Common myeloid progenitor, CD34-positive (primary cell): ENCODE measurements at places on chromosomes 5 and 9.
A peak's percentile ranks its signal among the peaks of the same experiment; 100 is the strongest.

DNA sequence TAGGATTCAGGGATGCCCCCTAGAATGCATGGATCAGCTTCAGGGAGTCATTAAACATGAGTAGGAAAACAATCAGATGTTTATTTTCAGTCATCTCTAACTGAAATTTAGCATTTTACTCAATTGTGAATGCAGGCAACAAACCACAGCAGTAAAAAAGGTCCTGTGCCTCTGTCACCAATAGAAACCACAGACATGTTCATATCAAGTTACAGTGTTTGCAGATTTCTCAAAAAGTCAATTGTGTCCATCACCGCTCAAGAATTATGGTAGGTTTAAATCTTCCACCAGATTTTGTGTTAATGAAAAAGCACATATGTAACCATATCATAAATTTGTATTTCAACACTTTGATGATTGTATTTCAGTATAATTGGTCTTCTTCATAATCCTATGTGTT is 68.4 kb upstream of the SLC1A1 start:
- no peaks in the 10 kb centered on the region for H3K36me3 ChIP-seq
- peak; percentile 10 for DNase-seq
- H3K4me3 ChIP-seq: no peak overlapping the region
- peaks cover 3% of the 10 kb centered on the region for H3K4me1 ChIP-seq
- peaks cover 20% of the 10 kb centered on the region for H3K27me3 ChIP-seq

DNA sequence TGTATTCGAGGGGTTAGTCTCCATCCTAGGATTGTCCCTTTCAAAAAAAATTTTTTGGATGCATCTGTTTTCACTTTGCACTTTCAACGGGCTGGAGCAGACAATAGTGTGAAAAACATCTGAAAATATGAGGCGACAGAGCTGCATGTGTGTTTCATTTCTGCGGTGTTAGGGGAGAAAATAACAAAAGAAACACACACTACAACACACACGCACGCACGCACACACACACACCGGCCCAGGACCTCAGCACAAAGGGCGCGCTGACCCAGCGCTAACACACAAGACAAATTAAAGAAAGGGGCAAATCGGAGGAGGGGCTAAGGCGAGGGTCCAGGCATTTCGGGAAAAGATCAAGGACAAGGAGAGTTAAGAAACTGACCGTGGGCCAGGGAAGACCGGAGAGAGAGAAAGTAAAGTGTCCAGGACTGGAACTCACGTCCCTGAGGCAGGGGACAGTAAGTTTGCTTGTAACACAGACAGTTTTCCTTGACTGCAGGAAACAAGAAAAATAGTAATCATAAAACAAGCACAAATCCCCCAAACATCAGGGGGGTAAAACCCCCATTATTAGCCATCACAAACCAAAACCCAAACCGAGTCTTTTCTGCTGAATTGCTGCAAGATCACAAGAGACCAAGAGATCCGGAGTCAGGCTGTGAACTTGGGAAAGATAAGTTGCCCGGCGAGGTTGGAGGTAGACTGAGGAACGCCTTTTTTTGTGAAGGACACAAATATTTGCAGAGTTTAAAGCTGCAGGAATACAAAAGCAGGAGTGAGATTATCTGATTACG is 302.1 kb downstream of the PARP8 start:
- DNase-seq: no peak
- no peaks in the 10 kb centered on the region for H3K36me3 ChIP-seq
- peaks cover 55% of the 10 kb centered on the region for H3K27me3 ChIP-seq
- H3K4me1 ChIP-seq: peaks cover 4% of the 10 kb centered on the region
- no peak overlapping the region for H3K4me3 ChIP-seq

- peaks cover 6% of the 10 kb centered on the region for H3K4me1 ChIP-seq
- peak overlapping the region; percentile 22 for H3K27ac ChIP-seq
- H3K4me3 ChIP-seq: no peak overlapping the region
- no peaks in the 10 kb centered on the region for H3K27me3 ChIP-seq
- peaks cover 40% of the 10 kb centered on the region for H3K36me3 ChIP-seq
These were observed 29.4 kb upstream of the PDCL start for GRCh38 chr9:122857815-122858214.

GRCh38 chr9:13568841-13569601 is 289.5 kb upstream of the MPDZ start:
- no peak for DNase-seq
- H3K4me3 ChIP-seq: no peak overlapping the region
- H3K27ac ChIP-seq: no peak overlapping the region
- no peaks in the 10 kb centered on the region for H3K36me3 ChIP-seq

DNA sequence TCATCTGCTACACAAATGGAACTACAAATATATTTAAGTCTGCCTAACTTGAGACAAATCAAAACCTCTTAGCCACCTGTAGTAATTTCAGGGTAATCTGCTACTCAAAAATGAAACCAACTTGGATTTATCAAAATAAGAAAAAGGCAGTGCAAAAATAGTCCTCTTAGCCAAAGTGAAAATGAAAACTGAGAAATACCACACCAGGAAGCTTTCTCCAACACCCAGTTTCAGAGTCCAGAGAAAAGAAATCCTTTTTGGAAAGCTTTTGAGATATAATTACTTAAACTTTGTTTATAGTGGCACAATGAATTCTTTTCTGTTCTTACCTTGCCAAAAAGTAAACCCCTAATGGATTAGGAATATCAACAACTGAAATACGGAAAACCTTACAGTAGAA is 990.4 kb downstream of the EFNA5 start:
- no peak overlapping the region for H3K4me3 ChIP-seq
- H3K27me3 ChIP-seq: no peaks in the 10 kb centered on the region
- H3K4me1 ChIP-seq: no peaks in the 10 kb centered on the region
- no peak for DNase-seq
- peak overlapping the region; percentile 76 for H3K27ac ChIP-seq
- H3K36me3 ChIP-seq: no peaks in the 10 kb centered on the region

- H3K27me3 ChIP-seq: no peaks in the 10 kb centered on the region
- no peak overlapping the region for H3K4me3 ChIP-seq
- DNase-seq: no peak
- H3K27ac ChIP-seq: no peak overlapping the region
- no peaks in the 10 kb centered on the region for H3K4me1 ChIP-seq
These were observed 46.0 kb upstream of the COL15A1 start for GRCh38 chr9:98897745-98898144.

DNA sequence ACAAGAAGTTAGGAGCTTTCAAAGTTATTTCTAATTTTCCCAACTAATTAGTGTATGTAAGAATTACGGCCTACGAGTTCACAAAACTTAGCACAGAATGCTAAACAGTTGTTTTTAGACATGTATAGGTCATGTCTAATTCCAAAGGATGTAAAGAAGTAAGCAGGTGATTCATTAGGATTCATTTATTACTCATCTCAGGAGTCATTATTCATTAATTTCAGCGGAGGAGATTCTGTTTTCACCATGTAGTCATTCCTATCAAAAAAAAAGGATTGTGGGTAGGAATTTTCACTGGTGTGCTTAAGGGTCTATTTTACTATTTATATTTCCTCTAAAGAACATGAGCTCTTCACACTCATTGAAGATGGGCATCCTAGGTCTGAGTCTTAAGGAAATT is 532.2 kb downstream of the ACTL7B start:
- H3K36me3 ChIP-seq: no peaks in the 10 kb centered on the region
- H3K4me1 ChIP-seq: no peaks in the 10 kb centered on the region
- no peak overlapping the region for H3K4me3 ChIP-seq
- no peak overlapping the region for H3K27ac ChIP-seq

DNA sequence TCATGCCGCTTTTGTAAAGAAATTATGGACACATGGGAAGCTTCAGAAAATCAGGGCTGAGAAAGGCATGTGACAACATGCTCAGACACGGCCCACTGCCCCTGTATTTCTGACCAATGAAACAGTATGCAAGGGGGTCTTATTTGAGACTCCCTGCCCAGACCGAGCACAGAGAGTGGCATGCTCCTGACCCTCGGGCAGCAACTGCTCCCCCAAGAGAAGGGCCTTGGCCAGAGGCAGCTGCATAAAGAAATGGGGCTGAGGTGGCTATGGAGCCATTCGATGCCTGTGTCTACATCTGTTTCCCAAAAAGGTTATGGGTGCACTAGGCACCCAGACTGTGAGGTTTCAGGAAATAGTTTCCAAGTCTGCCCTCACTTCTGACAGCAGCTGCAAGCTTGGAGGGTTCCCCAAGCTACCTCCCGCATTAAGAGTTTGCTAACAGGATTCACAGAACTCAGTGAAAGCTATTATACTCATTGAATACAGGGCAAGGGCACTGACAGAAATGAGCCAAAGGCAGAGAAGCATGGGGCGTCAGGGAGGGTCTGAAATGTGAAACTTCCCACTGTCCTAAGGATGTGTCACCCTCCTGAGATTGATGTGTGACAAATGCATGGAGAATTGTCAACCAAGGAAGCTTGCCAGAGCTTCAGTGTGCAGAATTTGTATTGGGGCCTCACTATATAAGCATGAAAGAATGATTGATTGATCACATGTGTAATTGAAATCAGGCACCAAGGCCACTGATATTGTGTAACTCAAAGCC is 94.3 kb downstream of the DAP start:
- H3K36me3 ChIP-seq: no peaks in the 10 kb centered on the region
- no peak overlapping the region for H3K4me3 ChIP-seq
- H3K27ac ChIP-seq: no peak overlapping the region
- H3K4me1 ChIP-seq: no peaks in the 10 kb centered on the region
- H3K27me3 ChIP-seq: no peaks in the 10 kb centered on the region

GRCh38 chr9:23321049-23321448 is 505.0 kb downstream of the ELAVL2 start:
- no peak for DNase-seq
- no peak overlapping the region for H3K27ac ChIP-seq
- H3K4me1 ChIP-seq: no peaks in the 10 kb centered on the region
- no peaks in the 10 kb centered on the region for H3K27me3 ChIP-seq
- no peaks in the 10 kb centered on the region for H3K36me3 ChIP-seq

- H3K27ac ChIP-seq: no peak overlapping the region
- H3K4me1 ChIP-seq: no peaks in the 10 kb centered on the region
- DNase-seq: no peak
- H3K36me3 ChIP-seq: no peaks in the 10 kb centered on the region
- H3K4me3 ChIP-seq: no peak overlapping the region
These were observed 124.1 kb downstream of the NXNL2 start for GRCh38 chr9:88659126-88659525.

GRCh38 chr9:87118594-87118993 is 171.3 kb upstream of the GAS1 start:
- DNase-seq: no peak
- H3K27me3 ChIP-seq: peaks cover 6% of the 10 kb centered on the region
- no peaks in the 10 kb centered on the region for H3K4me1 ChIP-seq
- no peak overlapping the region for H3K27ac ChIP-seq
- no peak overlapping the region for H3K4me3 ChIP-seq

GRCh38 chr9:72041775-72042194 is 18.6 kb downstream of the C9orf57 start:
- peak; percentile 80 for DNase-seq
- H3K4me3 ChIP-seq: no peak overlapping the region
- H3K36me3 ChIP-seq: no peaks in the 10 kb centered on the region
- peaks cover 5% of the 10 kb centered on the region for H3K4me1 ChIP-seq
- no peaks in the 10 kb centered on the region for H3K27me3 ChIP-seq

GRCh38 chr5:10655972-10656830 is 92.3 kb downstream of the ANKRD33B start:
- no peak overlapping the region for H3K4me3 ChIP-seq
- no peaks in the 10 kb centered on the region for H3K27me3 ChIP-seq
- no peak overlapping the region for H3K27ac ChIP-seq
- peaks cover 39% of the 10 kb centered on the region for H3K36me3 ChIP-seq

- H3K36me3 ChIP-seq: peaks cover 19% of the 10 kb centered on the region
- DNase-seq: peak; percentile 61
- H3K27ac ChIP-seq: no peak overlapping the region
These were observed 27.1 kb upstream of the MYORG start for GRCh38 chr9:34403554-34404380.

- H3K4me3 ChIP-seq: no peak overlapping the region
- H3K4me1 ChIP-seq: peaks cover 19% of the 10 kb centered on the region
- H3K27me3 ChIP-seq: no peaks in the 10 kb centered on the region
- no peak overlapping the region for H3K27ac ChIP-seq
- peak; percentile 20 for DNase-seq
These were observed 2117.6 kb downstream of the MAT2B start for GRCh38 chr5:165622864-165623536.

GRCh38 chr5:175279506-175279905 is 164.5 kb downstream of the DRD1 start:
- H3K36me3 ChIP-seq: no peaks in the 10 kb centered on the region
- no peak for DNase-seq
- H3K4me1 ChIP-seq: no peaks in the 10 kb centered on the region
- no peak overlapping the region for H3K4me3 ChIP-seq
- no peaks in the 10 kb centered on the region for H3K27me3 ChIP-seq
- H3K27ac ChIP-seq: no peak overlapping the region

GRCh38 chr5:38347040-38347763 is 88.8 kb downstream of the EGFLAM start:
- H3K4me3 ChIP-seq: no peak overlapping the region
- DNase-seq: no peak
- H3K27me3 ChIP-seq: peaks cover 6% of the 10 kb centered on the region
- no peaks in the 10 kb centered on the region for H3K36me3 ChIP-seq
- H3K27ac ChIP-seq: no peak overlapping the region
- no peaks in the 10 kb centered on the region for H3K4me1 ChIP-seq

GRCh38 chr5:135955525-135955924 is 742 bp upstream of the LECT2 start:
- H3K4me1 ChIP-seq: peaks cover 2% of the 10 kb centered on the region
- no peak for DNase-seq
- peaks cover 12% of the 10 kb centered on the region for H3K27me3 ChIP-seq
- no peak overlapping the region for H3K4me3 ChIP-seq

DNA sequence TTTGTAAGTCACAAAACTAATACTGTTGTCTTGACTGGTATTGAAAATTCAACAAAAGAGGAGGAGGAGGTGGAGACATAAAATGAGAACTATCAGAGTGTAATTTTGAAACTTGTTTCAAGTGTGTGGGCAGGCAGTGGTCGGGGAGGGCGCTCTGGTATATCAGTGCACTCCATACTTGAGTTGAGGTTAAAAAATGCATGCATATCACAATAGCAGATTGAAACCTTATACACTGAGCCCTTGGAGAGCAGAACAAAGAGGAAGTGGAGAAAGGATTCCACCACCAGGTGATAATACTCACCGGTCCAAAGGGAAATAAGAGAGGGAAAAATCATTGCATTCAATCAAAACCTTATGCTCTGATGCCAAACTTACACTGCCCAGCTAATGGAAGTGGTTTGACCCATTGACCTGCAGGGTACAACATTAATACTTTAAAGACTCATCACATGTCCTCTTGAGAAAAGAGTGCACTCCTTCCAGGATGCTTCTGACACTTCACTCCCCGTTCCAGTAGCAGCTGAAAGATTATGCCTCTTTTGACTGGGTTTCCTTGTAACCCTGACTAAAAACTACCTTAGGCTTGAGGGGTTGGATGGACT is 79.5 kb upstream of the FAM169A start:
- H3K36me3 ChIP-seq: no peaks in the 10 kb centered on the region
- no peaks in the 10 kb centered on the region for H3K27me3 ChIP-seq
- DNase-seq: peak; percentile 16
- H3K27ac ChIP-seq: no peak overlapping the region
- no peak overlapping the region for H3K4me3 ChIP-seq
